Osteoblast (primary cell): ENCODE measurements at places on chromosomes 16 and 17. TPM values are rescaled to one million over a fixed set of nuclear protein-coding genes. Genes with fewer than 3 reads are reported as not detected.

SGCA gene
- 0.29 TPM in 1 of 2 replicates, not detected in the other for total RNA-seq

DNA sequence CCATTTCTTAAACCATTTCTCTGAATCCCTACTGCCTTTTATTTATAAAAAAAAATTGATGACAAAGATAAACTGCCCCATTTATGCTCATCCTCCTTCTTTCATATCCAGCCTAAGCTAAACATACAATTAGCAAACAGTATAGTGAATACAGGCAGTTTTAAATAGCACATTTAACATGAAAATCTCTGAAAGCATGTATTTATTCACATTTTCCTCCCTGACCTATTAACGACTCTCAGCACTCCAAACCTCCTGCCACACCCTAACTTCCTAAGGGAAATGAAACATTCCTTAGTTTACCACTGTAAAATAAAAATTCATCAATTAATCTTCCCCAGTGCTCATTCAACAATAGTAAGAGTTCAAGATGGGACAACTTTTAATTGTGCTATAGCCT is 56.9 kb downstream of the TRIM37 start:
- no peaks in the 10 kb centered on the region for H3K27me3 ChIP-seq
- peaks cover 36% of the 10 kb centered on the region for H3K36me3 ChIP-seq
- no peak for DNase-seq
- no peaks in the 10 kb centered on the region for H3K4me1 ChIP-seq
- H3K27ac ChIP-seq = no peak overlapping the region

DNA sequence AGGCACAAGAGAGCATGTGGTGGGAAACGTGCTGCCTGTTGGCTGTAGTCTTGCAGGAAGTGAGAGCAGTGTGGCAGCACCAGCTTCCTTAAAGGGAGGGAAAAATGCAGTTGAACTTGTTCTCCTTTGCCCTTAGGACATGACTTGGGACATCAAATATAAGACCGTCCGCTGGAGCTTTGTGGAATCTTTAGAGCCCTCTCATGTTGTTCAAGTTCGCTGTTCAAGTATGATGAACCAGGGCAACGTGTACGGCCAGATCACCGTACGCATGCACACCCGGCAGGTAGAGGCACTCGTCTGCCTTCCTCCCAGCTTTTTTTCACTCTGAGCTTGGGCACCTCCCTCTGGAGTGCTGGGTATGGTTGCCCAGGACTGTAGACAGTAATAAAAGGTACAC is 23.3 kb downstream of the GPR179 start:
- no peak for DNase-seq
- no peak overlapping the region for H3K27ac ChIP-seq
- peaks cover 14% of the 10 kb centered on the region for H3K36me3 ChIP-seq
- no peaks in the 10 kb centered on the region for H3K4me1 ChIP-seq

DNA sequence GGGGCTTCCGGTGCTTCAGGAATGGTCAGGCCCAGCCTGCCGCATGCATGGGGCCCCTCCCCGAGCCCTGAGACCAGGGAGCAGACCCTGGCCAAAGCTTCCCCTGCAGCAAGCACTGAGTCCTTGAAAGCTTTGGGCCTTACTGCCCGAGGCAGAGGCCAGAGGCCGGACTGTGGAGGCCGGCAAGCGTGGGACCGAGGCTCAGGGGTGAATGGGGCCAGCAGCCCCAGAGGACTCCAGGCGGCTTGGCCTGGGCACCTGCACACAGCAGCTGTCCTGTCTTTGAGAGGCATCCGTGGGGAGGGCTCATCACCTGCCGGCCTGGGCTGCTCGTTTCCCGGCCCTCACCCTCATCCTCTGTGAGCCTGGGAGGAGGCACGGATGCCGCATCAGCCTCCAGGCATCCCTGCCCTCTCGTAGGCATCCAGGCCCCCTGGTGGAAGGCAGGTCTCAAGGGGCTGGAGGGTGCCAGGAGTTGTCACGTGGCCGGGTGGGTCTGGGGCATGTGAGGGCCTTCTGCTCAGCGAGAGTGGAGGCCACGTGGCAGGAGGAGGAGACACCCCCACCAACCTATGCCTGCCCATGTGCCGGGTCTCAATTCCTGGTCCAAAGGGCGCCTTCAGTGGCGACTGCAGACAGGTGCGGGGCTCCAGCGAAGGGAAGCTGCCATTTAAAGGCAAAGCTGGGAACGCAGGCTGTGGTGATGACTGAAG is 31.4 kb downstream of the CACNA1H start:
- H3K36me3 ChIP-seq = no peaks in the 10 kb centered on the region
- no peak overlapping the region for H3K4me3 ChIP-seq
- H3K27me3 ChIP-seq = no peaks in the 10 kb centered on the region
- no peak overlapping the region for H3K27ac ChIP-seq

DNA sequence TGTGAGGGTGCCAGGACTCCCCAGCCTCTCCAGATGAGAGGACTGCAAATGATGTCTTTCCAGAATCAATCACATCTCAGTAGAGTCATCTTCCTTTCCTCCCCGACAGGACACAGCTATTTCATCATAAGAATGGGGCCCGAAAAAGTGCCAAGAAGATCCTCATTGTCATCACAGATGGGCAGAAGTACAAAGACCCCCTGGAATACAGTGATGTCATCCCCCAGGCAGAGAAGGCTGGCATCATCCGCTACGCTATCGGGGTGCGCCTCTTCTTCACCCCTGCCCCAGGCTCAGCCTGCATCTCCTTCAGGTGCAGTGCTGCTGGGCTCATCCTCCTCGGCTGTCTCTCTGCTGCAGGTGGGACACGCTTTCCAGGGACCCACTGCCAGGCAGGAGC is 14.3 kb downstream of the ITGAD start:
- H3K4me1 ChIP-seq = peaks cover 4% of the 10 kb centered on the region
- no peaks in the 10 kb centered on the region for H3K36me3 ChIP-seq
- DNase-seq = no peak
- no peak overlapping the region for H3K4me3 ChIP-seq
